CD4-positive, alpha-beta T cell treated with Interferon alpha-2 for 1 hour (primary cell): ENCODE measurements at places on chromosomes 13 and 19.
A peak's percentile ranks its signal among the peaks of the same experiment; 100 is the strongest.

DNA sequence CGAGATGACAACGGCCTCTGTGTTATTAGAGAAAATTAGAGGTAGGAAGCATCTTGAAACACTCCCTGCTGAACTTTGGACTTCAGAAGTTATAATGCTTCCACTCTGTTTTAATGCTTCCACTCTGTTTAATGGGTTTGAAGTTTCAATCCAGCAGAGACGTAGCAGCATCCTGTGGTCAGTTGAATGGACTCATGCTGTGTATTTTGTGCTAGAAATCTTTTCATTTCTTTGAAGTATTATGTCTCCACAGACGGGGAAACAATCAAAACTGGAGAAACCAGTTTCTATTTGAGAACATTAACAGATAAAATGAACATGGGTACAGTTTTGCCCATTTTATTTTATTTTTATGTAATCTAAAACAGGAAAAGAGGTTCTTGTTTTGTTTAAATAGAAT, 1736.2 kb downstream of the SLITRK5 start:
- no peak for DNase-seq

DNA sequence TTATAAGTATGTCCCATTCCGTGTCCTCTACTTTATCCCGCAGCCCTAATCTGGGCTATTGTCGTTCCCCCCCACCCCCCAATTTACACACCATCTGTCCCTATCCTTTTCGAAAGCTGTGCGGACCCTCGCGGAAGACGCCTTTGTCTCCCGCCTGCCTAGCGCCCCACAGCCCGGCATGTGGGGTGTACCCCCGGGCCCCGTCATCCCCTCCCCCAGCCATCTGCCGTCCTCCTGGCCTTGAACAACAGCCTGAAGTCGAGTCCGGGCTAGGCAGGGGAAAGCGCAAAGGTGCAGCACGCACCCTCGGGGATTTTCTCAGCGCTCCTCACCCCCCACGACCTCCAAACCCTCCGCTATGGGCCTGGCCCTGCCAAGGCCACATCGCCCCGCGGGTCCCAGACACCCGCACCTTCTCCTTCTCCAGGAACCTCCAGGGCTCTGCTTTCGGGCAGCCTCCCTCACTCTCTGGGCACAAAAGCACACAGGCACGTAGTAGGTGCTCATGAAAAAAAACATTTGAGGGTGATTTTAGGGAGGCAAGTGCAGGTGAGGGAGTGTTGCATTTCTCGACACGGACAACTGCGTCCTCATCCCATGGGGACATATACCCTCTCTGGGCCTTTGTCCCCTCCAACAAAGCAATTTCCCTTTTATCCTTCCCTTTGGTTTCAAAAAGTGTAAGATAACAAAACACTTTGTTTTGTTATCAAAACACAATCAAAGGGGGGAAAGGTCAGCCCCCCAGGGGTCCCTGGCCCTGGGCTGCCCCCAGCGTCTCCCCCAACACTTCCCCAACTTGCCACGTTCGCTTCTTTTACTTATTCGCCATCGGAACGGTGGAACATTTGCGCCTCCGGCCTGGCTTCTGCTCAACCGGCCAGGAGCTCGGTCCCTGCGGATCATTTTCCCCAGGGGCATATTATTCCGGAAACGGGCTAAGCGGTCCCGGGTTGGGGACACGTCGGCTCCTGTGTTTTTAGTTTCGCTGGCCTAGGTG, 16.4 kb downstream of the CCDC124 start:
- DNase-seq, result peak; percentile 24

DNA sequence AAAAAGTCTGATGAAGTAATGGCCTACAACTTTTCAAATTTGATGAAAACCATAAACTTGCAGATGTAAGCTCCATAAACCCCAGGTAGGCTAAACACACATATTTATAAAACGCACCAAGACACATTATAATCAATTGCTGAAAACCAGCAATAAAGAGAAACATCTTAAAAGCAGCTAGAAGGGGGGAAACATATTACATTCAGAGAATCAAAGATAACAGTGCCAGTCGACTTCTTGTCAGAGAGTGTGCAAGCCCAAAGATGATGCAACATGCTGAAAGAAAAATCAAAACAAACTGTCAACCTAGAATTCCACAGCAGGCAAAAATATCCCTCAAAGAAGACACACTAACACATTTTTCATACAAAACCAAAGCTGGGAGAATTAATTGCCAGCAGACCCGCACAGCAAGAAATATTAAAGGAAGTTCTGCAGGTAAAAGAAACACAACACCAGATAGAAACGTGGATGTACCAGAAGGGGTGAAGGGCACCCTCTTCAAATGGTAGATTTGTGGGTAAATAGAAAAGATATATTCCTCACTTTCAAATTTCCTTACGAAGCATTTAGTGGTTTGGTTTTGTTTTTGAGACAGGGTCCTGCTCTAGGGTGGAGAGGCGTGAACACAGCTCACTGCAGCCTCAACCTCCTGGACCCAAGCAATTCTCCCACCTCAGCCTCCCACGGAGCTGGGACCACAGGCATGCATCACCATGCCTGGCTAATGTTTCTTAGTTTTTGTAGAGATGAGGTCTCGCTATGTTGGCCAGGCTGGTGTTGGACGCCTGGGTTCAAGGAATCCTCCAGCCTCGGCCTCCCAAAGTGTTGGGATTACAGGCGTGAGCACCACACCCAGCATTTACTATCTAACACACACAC, 16.5 kb upstream of the ATP1A3 start:
- DNase-seq, result no peak

- DNase-seq, result no peak
Observed at GRCh38 chr19:16877581-16877980, 11.2 kb upstream of the F2RL3 start.

DNA sequence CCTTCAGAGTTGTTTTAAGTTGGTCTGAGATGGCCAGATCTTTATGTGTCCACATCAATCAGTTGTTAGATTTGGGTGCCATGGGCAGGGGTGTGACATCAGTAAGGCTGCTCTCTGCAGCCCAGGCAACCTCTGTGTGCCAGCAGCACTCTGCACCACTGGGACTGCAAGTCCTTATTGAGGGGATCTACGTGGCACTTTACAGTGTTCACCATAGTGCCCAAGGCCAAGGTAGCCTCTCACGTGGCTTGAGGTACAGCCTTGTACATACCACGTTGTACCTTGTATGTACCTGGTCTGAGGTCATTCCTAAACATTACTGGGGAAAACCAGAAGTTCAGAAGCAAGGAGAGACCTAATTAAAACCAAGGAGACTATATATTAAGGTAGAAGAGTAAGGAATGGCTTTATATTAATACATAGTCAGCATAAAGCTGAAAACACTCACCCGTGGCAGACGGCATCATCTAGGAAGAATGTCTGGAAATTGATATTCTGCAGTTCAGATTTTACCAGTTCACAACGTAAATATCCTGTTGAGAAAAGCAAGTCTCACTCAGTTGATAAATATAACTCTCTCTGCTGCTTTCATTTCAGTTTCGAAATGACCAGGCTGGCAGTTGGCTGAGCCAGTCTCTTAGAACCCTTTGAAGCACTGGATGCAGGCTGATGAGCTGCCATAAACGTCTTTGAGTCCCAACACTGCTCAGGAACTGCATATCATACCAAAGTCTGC, 128.8 kb downstream of the ZDHHC20 start:
- no peak for DNase-seq

GRCh38 chr19:45881082-45881908, 4.6 kb downstream of the IRF2BP1 start:
- no peak for DNase-seq

- DNase-seq, result peak; percentile 68
Observed at GRCh38 chr19:46748325-46749109, 2.3 kb upstream of the STRN4 start.

DNA sequence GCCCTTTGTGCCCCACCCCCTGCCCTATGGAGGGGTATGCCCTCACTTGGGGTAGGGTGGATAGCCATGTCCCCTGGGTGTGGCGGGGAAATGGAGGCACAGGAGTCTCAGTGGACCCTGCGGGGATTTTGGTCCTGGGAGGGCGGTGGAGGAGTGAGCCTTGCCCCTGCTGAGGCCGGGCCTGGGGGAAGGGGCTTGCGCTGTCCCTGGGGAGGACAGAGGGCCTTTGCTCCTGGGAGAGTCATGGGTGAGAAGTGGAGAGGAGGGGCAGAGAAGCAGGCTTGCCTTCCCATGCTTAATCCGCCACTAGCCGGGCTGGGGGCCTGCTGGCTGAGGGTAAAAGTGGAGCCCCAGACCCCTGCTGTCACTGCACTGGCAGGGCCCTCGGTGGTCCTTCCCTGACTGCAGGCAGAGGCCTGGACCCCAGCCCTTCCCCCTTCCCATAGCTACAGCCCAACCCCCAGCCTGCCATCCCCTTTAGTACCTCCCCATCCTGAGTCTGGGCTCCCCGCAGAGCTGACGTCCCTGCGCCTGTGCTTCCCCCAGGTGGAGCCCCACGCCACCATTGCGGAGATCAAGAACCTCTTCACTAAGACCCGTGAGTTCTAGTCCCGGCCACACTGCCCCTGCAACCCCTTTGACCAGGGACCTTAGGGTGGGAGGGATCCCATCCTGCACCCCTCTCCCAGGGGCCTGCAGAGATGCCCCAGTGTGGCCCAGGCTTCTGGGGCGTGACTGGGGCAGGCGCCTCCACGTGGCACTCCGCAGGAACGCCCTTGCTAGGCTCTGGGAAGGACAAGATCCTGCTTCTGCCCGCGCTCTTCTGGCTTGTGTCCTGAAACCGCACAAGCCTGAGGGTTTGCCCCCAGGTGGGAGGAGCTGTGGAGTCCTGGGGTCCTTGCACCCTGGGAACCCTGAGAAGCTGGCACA, 8.9 kb downstream of the NDUFB7 start:
- DNase-seq, result no peak

- DNase-seq, result no peak
Observed at GRCh38 chr19:58385313-58385890, 1.7 kb upstream of the RPS5 start.

- DNase-seq, result no peak
Observed at GRCh38 chr19:13778847-13779246, 4.6 kb downstream of the C19orf53 start.

DNA sequence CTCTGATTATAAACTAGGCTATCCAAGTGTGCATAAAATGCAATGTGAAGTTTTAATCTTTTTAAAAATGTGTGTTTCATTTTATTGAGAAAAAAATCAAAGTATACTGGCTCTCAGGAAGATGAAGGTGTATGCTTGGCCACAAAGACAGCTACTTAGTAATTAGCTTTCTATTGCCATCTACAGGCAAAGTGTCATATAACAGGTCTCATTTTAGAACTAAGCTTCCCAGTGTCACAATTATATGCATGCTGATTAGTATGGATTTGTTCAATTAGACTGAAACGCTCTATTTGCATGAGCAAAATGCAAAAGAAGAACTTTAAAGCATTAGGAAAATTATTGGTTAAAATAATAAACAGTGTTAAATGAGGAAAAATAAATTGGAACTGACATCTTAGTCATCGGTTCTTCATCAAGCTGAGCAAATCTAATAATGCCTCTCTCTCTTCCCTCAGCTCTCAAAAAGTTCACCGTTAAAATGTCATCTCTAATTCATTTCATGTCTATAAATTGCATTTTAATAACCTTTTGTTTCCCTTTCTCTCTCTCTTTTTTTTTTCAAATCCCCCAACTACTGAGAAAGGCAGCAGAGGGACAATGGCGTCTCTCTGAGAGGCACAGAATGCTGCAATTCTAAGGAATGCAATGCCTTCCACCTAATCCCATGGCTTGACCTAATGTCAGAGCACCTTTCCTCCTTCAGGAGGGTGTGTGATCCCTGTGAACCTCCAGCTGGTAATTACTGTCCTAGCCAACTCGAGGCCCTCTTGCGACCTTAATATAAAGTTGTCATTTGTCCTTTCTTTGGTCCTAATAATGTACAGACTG, 313.1 kb upstream of the MAB21L1 start:
- DNase-seq, result no peak

DNA sequence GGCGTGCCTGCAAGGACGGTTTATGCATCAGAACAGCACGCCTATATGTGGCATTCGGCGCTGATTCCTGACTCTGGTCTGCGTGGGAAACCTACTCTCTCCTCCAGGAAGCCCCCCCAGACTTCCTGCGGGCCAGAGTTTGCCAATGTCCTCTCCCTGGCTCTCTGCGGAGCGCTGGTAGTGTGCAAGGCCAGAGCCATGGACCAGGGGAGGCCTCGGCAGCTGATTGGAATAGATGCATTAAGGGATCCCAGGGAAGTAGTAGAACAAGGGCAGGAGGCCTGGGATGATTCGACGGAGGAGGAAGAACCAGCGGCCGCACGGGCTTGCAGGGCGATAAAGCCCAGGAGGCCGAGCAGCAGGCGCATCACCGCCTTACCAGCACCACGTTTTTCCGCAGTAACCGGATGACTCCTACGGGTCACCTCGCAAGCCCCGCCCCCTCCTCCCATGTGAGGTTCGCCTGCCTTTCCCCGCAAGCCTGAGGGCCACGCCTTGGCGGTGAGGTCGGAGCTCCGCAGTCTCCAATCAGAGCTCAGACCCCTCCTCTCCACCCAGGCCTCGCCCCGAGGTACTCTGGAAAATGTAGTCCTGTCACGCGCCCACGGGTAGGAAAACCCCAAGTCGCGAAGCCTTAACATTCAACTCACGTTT, 5.0 kb downstream of the CLEC11A start:
- peak; percentile 66 for DNase-seq

DNA sequence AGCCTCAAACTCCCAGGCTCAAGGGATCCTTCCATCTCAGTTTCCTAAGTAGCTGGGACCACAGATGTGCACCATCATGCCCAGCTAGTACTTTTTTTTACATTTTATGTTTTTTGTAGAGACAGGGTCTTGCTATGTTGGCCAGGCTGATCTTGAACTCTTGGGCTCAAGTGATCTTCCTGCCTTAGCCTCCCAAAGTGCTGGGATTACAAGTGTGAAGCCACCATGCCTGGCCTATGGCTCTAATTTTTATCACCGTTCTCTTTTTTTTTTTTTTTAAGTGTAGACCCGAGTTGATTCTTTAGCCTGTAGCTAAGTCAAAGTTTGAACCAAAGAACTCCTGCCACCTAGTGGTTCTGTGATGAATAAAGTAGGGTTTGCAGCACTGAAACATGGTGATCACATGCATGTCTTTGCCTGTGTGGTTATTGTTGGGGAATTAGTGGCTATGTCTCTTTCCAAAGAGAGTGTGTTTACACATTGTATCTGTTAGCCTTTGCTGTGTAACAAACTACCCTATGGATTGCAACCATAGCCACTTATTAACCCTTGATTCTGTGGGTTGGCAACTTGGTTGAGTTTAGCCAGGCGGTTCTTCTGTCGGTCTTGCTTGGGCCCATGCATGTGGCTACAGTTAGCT, 11.6 kb downstream of the NFILZ start:
- peak; percentile 64 for DNase-seq

DNA sequence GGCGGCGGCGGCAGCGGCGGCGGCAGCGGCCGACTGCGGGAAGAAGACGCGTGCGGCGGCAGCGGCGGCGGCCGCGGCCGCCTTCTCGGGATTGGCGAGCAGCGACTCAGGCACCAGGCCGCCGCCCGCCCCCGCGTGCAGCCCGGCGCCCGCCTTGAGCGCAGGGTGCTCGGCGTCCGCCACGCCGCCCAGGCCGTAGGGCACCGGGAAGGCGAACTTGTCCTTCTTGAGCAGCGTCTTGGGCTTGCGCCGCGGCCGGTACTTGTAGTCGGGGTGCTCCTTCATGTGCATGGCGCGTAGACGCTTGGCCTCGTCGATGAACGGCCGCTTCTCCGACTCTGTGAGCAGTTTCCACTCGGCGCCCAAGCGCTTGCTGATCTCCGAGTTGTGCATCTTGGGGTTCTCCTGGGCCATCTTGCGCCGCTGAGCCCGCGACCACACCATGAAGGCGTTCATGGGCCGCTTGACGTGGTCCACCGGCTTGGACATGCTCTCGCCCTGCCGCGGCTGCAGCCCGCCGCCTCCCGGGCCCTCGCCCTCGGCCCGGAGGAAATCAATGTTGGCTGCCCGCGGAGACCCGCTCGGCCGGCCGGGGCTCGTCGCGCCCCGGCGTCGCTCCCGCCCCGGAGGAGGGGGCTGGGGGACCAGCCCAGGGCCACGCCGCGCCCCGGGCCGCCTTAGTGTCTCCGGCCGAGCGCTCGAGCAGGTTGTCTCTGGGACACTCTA, 621 bp downstream of the SOX21 start:
- DNase-seq, result no peak

GRCh38 chr13:40438022-40438680, 228.3 kb downstream of the FOXO1 start:
- DNase-seq, result no peak
